Chondrocyte (in vitro differentiated cells): ENCODE measurements at places on chromosomes 5 and 9. TPM values are rescaled to one million over a fixed set of nuclear protein-coding genes. Genes with fewer than 3 reads are reported as not detected.

IL31RA gene
- total RNA-seq: 1.5 to 3.9 TPM (median 1.9 TPM) in 3 replicates

PCDHA9 gene
- 1.2 to 2.0 TPM (median 1.3 TPM) in 3 replicates for total RNA-seq

- peaks cover 5% of the 10 kb centered on the region for H3K4me1 ChIP-seq
- H3K4me3 ChIP-seq: no peak overlapping the region
- H3K27me3 ChIP-seq: no peaks in the 10 kb centered on the region
- peak overlapping the region; percentile 45 for H3K27ac ChIP-seq
- H3K36me3 ChIP-seq: peaks cover 37% of the 10 kb centered on the region
Measured at GRCh38 chr9:123107639-123108285, 74.3 kb downstream of the GPR21 start.

GRCh38 chr9:37587521-37587920, 4.9 kb downstream of the TOMM5 start:
- H3K4me1 ChIP-seq: peaks cover 30% of the 10 kb centered on the region
- H3K4me3 ChIP-seq: no peak overlapping the region
- H3K27ac ChIP-seq: no peak overlapping the region
- DNase-seq: no peak
